Stimulated activated CD8-positive, alpha-beta memory T cell treated with anti-CD3 and anti-CD28 coated beads, Interleukin-2, amount 100 ng/mL, for 1 hour (primary cell): ENCODE measurements at places on chromosomes 6 and 20.

DNA sequence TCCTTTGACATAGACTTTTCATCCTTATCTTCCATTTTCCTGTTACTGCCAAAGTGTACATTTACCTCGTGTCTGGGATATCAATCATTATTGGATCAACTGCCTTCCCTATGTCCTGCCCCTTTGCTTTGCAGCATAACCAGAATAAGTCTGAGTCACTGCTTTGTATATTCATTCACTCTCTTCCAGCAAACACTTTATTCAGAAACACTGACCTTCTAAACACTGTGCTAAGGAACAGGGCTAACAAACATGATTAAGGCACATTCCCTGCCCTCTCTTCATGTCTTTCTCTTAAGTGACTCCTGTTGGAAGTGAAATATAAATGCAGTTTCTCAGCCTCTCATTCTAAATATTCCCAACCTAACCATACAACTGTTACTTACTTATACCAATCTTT lies 66.9 kb downstream of the COL19A1 start:
- no peak for DNase-seq

DNA sequence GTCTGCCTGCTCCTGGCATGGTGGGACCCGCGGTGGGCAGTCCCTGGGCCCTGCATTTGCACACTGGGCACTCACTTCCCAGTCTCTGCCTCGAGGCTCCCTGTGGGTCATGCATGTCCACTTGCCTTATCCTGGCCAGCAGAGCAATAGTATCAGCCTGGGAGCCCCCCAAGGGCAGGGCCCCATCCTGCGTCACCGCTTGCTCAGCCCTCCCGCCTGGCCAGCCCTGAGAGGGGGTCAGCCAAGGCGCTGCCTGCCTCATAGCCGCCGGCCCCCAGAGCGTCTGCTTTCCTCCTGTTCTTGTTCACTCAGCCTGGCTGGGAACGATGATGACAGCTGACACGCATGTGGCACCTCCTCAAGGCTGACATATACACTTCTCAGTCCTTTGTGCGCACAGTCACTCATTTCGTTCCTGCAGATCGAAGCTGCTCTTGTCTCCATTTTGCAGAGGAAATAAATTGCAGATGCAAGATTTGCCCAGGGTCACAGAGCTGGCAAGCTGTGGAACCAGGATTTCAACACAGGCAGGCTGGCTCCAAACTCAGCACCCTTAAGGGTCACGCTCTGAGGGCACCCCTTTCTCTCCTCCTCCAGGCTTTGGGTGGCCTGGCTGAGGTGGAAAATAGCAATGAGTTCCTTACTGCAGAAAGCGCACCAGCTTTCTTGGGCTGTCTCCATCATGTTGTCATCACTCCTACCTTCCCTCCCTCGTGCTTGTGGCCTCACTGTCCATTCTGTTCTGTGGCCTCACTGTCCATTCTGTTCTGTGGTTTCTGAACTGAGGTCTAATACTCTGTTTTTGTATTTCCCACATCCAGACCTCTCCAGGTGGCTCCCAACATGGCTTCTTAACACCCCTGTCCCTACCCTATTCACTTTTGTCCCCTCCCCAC lies 17.2 kb downstream of the KCNK17 start:
- DNase-seq = no peak

DNA sequence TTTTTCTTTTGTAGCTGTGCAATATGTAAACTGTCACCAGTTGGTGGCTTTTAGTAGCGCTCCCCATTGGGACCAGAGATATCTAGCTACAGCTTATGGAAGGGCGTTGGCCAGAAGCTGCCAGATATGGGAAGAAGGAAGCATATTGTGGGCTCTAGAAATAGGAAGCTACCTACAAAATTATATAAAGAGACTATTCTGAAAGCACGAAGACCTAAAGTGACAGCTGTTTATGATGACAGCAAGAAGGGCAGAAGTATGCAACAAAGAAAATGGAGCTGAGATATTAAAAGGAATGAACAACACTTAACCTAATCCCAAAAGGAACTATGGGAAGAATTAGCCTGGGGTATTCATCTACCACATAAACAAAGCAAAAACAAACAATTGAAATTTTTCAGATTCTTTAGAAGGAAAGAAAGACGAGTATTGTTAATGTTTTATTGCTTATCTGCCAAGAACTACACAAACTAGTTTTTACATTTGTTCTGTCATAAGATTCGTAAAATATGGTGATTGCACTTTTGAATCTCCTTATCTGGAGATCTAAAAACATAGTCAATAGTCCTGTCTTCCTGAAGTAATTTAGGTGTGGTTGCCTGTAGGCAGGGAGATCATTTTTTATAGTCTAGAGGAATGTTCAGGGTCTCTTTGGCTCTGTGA lies 81.6 kb downstream of the NCOA7 start:
- no peak for DNase-seq

DNA sequence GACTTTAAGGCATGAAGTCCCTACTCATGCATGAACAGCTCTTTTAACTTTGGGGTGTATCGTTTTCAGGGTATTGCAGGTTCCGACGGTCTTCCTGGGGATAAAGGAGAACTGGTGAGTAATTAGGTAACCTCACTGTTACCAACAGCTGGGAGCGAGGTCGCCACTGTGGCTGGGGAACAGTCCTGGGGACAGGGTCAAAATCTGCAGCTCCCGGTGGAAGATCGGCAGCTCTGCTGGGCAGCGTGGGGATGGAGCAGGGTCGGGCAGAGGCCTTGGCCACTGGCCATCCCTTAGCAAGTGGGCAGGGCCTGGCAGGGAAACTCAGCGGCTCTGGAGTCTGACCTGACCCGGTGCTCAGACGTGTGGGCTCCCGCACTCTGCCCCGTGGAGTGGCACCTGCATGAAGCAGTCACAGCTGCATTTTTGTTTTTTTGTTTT lies 16.1 kb downstream of the COL9A3 start:
- no peak for DNase-seq

DNA sequence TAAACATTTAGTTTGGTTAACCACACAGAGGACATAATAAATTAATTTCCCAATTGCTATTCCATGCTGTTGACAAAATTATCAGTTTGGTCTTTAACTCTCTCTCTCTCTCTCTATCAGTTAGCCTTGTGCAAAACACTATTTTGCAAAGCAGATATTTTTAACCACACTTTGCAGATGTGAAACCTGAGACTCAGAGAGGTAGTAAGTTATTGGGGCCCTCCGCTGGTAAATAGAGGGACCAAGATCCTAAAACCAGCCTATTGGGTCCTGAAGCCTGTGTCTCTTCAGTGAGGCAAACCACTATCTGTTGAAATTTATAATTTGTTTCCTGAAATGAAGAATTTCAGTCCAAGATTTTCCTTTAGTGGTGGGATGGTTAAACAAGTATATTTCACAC lies 231.0 kb downstream of the SOD2 start:
- DNase-seq = no peak

GRCh38 chr6:32829495-32829894 lies 9.0 kb downstream of the TAP2 start:
- no peak for DNase-seq

- no peak for DNase-seq
These were observed 63.0 kb downstream of the GPR6 start for GRCh38 chr6:110041126-110041525.

GRCh38 chr6:143823548-143823947 lies 19.6 kb upstream of the LTV1 start:
- DNase-seq = no peak

DNA sequence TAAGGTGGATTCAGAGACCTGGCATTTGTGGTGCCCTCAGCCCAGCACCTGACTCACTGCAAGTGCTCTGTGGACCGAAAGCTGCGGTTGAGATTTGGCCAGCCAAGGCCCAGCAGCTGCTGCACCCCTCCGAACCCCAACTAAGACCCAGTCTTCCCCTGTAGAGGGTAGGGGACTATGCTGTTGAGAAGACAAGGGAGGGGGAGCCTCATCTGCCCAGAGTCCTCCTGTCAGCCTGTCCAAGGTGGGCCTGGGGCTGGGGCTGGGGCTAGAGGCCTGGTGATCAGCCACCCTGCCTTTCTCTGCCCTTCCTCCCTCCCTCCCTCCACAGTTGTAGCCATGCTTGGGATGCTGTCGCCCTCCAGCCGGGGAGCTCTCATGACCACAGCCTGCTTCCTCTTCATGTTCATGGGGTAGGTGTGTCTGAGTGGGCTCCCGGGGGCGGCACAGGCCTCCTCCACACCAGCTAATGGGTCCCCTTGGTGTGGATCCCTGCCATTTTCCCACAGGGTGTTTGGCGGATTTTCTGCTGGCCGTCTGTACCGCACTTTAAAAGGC lies 40.9 kb downstream of the TM9SF4 start:
- DNase-seq = no peak

DNA sequence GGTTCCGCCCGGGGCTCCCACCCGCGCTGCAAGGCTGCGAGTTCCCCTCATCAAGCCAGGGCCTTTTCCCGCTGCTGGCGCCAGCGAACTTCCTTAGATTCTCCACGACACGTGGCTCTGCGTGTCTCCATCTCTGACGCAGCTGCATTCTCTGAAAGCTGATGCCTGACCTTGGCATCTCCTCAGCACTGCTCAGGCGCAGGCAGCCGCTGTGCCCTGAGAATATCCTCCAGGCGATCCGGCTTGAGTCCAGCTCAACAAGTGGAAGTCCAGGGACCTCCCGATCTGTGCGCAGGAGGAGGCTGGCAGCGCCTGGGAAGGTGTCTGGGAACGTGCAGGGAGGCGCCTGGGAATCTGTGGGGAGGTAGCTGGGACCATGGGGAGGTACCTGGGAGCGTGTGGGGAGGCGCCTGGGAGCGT lies 171.2 kb upstream of the THBS2 start:
- no peak for DNase-seq

GRCh38 chr6:148525453-148525852 lies 182.8 kb downstream of the SASH1 start:
- no peak for DNase-seq

GRCh38 chr6:34414999-34415858 lies 10.6 kb downstream of the RPS10 start:
- no peak for DNase-seq

DNA sequence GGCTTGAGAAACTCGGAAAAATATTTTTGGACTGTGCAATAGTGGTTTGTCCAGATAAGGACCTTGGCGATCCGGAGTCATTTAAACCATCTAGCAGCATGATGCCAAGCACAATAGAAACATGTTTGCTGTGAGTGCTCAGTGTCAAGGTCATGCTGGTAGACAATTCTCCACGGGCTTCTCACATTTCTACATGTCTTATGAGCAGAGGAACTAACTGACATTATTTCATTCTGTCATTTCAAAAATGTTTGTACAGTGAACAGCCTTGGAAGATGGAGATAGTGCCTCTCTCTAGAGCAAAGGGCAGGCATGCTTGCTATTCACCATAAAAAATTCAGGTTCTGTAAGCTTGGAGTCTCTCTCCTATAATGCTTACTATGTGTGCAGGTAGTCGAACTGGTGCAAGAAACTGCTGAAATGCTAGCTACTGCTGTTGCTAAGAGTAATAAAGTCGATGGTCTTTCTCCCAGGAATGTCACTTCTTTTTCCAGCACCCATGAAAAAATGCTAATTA lies 25.4 kb upstream of the CCN2 start:
- DNase-seq = no peak

DNA sequence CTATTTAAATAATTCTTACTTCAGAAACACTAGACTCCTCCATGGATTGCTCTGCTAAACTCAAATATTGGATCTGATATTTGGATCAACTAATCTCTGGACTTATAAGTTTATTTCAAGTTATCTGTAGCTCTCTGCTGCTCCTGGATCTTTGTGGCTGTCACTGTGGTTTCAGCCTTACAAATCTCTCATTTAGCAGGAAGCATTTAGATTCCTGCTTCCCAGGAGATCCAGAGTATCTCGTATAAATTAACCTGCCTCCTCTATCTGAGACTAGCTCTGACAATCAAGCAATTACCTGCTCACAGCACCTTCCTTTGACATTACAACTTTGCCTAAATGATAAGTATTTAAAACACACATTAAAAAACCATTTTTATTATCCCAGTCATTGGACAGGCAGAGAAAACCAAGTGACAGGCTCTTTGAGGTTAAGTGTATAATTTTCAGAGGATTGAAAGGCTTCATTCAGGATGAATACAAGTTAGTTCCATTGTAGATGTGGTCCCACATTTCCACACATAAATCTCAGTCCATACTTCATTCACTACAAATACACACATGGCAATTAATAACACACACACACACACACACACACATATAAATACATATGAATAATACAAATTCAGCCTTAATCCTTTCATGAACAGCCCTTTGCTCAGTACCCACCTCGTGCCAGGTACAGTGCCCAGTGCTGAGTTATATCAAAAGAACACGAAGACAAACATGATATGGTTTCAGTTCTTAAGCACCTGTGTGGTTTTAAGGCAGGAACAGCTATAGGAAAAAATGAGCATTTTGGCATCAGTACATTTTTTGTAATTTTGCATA lies 55.5 kb upstream of the PLCB1 start:
- no peak for DNase-seq

- DNase-seq = no peak
These were observed 3.0 kb downstream of the DDO start for GRCh38 chr6:110412360-110412759.

- no peak for DNase-seq
These were observed 83.8 kb upstream of the ELOVL5 start for GRCh38 chr6:53432318-53433161.

DNA sequence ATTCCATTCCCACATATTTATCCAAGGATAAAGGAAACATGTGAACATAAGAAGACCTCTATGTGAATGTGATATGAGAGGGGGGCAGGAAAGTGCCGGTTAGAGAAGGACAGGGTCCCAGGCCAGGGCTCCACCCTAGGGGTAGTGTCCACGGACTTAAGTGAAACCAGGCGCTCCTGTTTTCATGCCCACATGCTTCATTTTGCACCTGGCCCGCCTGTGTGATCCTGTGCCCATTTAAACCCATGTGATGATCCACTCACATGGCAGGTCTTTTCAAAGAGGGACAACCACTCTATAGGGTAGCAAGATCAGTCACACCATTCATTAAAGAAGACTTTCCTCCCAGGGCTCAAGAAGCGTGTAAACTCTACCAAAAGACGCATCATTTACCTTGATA lies 865.3 kb upstream of the GJE1 start:
- no peak for DNase-seq

- no peak for DNase-seq
These were observed 45.9 kb upstream of the PLN start for GRCh38 chr6:118502169-118502568.

- peak; percentile 66 for DNase-seq
These were observed 3.0 kb upstream of the FOXO3 start for GRCh38 chr6:108557494-108558371.

DNA sequence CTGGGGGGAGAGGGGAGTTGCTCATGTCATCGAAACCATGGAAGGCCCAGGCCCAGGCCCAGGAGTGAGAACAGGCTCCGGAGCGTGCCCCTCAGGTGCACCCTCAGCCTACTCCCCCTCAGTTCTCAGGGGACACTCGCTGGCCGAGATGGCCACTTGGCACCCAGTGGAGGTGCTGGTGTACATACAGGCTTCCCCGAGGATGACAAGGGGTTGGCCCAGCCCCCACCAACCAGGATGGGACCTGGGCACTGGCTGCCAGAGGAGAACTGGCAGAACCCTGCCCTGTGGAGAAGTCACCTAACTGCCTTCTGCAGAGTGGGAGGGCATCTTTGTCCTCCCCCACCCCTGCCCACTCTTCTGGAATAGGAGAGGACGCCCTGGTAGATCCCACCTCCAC lies 9.5 kb downstream of the NKX2-2 start:
- no peak for DNase-seq
